ENCODE measurements at places on chromosomes 1 and 21. TPM values are rescaled to one million over a fixed set of nuclear protein-coding genes. Genes with fewer than 3 reads are reported as not detected.

The ARHGEF11 gene
- total RNA-seq = 13.2 TPM

The NPPB gene
- total RNA-seq = not detected

The TARS2 gene
- 20.3 TPM for total RNA-seq

The CASZ1 gene
- total RNA-seq = 22.8 TPM

The SLC5A9 gene
- total RNA-seq = not detected

The S100A7A gene
- total RNA-seq = 24.6 TPM

The SH2D2A gene
- total RNA-seq = 1.4 TPM

The PADI1 gene
- 40.0 TPM for total RNA-seq

The CDC42 gene
- total RNA-seq = 208 TPM

The ANKRD35 gene
- total RNA-seq = 13.7 TPM

The PALMD gene
- total RNA-seq = 17.7 TPM

The AMPD1 gene
- not detected for total RNA-seq

The SH2D1B gene
- 3.4 TPM for total RNA-seq

The DISC1 gene
- 2.4 TPM for total RNA-seq

The TRABD2B gene
- 0.64 TPM for total RNA-seq

The SEC16B gene
- 1.4 TPM for total RNA-seq

The PRAMEF6 gene
- total RNA-seq = not detected

The TDRD5 gene
- not detected for total RNA-seq

The CD2 gene
- total RNA-seq = 1.3 TPM

The MCOLN3 gene
- total RNA-seq = 0.36 TPM

The DNAJC8 gene
- total RNA-seq = 45.8 TPM

The LCE6A gene
- total RNA-seq = not detected

The HHAT gene
- total RNA-seq = 4.0 TPM

The VCAM1 gene
- total RNA-seq = 1.0 TPM

The PLA2G2F gene
- 0.04 TPM for total RNA-seq

The CAMK1G gene
- total RNA-seq = not detected

The BRDT gene
- not detected for total RNA-seq

The NPR1 gene
- 1.8 TPM for total RNA-seq

The C1orf116 gene
- 62.2 TPM for total RNA-seq

The LPAR3 gene
- 20.6 TPM for total RNA-seq

The GSTM5 gene
- 0.36 TPM for total RNA-seq

The FAM110D gene
- total RNA-seq = 0.68 TPM

The PLD5 gene
- total RNA-seq = not detected

The AKNAD1 gene
- 1.00 TPM for total RNA-seq

The SELL gene
- 1.0 TPM for total RNA-seq

The IKBKE gene
- total RNA-seq = 14.2 TPM

The ADAMTS4 gene
- 1.3 TPM for total RNA-seq

The C1orf141 gene
- not detected for total RNA-seq

The ANGPTL1 gene
- total RNA-seq = 4.1 TPM

The SMIM1 gene
- total RNA-seq = 1.5 TPM

The ANKRD45 gene
- total RNA-seq = not detected

The SERBP1 gene
- total RNA-seq = 225 TPM

The TTC24 gene
- not detected for total RNA-seq

The FNDC10 gene
- total RNA-seq = 5.7 TPM

The TEDDM1 gene
- not detected for total RNA-seq

The MAP3K21 gene
- total RNA-seq = 2.6 TPM

The RAB42 gene
- total RNA-seq = 0.40 TPM

The OTUD3 gene
- total RNA-seq = 4.2 TPM

The CDK11B gene
- 10.9 TPM for total RNA-seq

The ATP1A2 gene
- total RNA-seq = 0.80 TPM

The TMED5 gene
- 21.8 TPM for total RNA-seq

The MPL gene
- total RNA-seq = 0.48 TPM

The EXO1 gene
- total RNA-seq = 5.1 TPM

The SMCP gene
- not detected for total RNA-seq
